Fibroblast of lung (primary cell): ENCODE measurements at places on chromosomes 2 and 18.
A peak's percentile ranks its signal among the peaks of the same experiment; 100 is the strongest.

GRCh38 chr2:104849618-104850141 lies 4.2 kb upstream of the POU3F3 start:
- DNase-seq, result peak; percentile 78

DNA sequence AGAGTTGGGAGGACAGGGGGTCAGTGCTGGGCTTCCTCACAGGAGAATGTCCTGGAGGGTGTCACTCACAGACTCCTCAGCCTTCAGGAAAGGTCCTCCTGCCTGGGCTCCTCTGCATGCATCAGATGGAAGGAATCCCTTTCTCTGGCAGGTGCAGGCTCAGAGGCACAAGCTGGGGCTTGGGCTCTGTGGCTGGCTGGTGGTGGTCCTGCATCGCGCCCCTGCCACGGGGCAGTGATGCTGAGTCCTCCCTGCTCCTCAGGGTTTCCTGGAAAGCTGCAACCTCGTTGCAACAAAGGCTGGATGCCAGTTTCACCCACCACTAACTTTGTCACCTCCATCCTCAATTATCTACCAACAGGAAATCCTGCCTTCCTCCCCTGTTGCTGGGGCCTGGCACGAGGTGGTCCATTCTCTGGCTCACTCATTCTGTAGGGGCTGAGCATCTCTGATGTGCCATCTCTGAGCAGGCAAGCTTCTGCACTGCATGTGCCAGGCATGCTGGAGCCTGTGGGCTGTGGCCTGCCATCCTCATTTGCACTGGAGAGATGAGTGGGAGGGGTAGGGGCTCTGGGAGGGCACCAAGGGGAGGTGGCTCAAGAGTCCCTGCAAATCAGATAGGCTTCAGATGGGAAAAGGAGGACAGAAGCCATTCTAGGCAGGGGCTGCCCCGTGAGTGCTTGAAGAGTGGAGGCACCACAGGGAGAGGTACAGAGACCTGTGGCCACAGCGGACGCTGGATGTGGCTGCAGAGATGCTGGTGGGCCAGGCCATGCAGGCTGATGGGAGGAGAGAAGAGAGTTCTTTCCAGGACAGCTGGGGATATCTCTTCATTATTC lies 272.6 kb upstream of the HS6ST1 start:
- no peak for DNase-seq

GRCh38 chr2:229675569-229675968 lies 38.8 kb downstream of the DNER start:
- no peak for DNase-seq

- DNase-seq, result no peak
Measured at GRCh38 chr2:118942031-118942430, at the start of gene MARCO. MARCO (plus strand) TSS chr2:118942194; CDS start chr2:118942301, 107 bp downstream.

DNA sequence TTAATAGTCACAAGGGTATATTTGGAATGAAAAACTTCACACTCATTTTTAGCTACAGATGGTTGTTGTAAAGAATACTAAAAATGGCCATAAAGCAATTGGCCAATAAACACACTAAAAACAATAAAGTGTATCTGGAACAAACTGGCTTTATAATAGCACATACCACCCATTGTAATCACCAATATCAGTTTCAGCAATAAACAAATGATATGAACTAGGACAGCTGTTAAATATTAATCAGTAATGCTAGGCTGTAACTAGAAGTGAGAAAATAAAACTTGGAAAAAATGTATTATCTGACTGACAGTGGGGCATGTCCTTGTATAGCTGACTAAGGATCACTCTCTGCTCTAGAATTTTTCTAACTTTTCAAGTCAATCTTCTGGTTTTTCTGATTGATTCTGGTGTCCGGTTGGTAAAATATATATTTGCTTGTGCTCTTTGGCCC lies 312.5 kb downstream of the RND3 start:
- peak; percentile 15 for DNase-seq

DNA sequence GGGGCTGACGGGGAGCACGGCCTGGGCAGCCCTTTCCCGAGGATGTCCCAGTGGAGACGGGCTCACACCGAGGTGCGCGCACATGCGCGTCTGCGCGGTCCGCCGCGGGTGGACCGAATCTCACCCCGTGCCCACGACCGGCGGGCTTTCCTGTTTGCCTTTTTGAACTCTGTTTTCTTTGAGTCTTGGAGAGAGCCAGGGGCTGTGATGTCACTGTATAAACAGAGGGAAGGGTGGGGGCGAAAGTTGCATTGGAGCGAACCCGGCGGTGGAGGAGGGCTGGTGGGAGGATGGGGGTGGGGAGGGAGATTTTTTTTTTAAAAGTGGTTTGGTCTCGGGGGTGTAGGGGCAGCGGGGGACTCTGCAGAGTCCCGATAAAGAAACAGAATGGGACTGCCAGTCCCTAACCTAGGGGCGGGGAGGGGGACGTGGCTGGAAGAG lies 141.2 kb upstream of the CTAGE1 start:
- peak; percentile 83 for DNase-seq

- DNase-seq, result peak; percentile 39
Measured at GRCh38 chr2:200089040-200089755, 133.8 kb downstream of the MAIP1 start.

- DNase-seq, result no peak
Measured at GRCh38 chr2:69428981-69429380, 8.3 kb downstream of the NFU1 start.

- no peak for DNase-seq
Measured at GRCh38 chr2:158890296-158890905, 78.0 kb upstream of the TANC1 start.

GRCh38 chr2:109239720-109240119 lies 110.7 kb downstream of the SH3RF3 start:
- DNase-seq, result peak; percentile 59

DNA sequence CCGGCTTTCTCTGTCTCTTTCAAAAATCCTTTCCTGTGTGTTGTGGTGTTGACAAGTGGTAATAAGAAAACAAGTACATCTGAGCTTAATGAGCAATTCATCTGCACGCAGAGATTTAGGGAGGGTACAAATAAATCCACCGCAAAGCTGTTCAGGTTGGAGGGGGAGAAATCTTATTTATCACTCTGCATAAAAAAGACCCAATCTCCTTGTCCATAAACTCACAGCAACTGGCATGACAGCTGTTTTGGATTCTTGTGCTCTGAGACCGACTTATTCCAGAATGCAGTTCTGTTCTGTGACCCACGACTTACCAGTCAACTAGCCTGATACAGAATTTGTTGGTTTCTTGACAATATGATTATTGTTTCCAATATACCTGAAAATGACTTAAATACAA lies 380.1 kb downstream of the SOX11 start:
- DNase-seq, result no peak

- DNase-seq, result peak; percentile 86
Measured at GRCh38 chr2:85255813-85256594, 71.8 kb downstream of the TGOLN2 start.

DNA sequence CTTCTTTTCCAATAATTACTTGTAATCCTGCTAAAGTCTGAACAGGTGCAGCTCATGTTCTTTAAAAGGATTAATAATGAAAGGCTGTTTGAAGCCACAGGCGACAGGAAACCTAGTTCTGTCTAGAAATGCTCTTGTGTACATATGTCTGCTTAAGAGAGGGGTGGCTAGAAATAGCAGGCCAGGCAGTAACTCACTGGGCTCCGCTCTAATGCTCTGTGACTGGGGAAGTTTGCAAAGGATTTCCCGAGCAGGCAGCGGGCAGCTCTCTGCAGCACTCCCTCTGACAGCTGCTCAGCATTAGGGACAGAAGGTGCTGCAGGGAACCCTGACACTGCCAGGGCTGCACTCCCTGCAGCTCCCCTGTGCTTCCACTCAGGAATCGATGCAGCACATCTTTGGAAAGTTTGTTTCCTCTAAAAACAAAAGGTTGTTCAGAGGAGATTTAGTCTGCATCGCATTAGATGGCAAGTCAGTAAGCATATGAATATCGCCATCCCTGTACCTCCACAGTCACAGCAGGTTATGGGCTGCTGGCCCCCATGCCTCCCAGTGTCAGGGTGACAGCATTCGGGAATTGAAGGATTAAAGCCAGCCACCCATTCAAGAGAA lies 33.1 kb upstream of the TTC39C start:
- no peak for DNase-seq

DNA sequence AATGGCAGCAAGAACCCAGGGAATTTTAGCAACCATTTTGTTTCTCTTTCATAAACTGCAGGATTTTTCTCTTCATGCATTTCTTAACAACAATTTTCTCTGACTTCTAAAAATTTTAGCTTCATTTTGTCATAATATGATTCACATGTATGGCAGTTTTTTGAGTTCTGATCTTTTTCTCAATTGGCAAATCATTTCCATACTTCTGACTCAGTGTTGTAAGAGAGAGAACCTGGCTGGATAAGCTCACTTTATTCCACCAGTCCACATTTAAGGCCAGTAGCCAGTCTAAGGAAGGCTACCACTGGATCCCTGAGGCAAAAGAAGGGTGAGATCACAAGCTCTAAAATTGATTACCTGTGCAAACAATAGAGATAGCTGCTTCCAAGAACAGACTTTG lies 42.8 kb upstream of the COL3A1 start:
- no peak for DNase-seq

GRCh38 chr18:38895560-38895959 lies 1330.0 kb upstream of the CELF4 start:
- DNase-seq, result no peak

DNA sequence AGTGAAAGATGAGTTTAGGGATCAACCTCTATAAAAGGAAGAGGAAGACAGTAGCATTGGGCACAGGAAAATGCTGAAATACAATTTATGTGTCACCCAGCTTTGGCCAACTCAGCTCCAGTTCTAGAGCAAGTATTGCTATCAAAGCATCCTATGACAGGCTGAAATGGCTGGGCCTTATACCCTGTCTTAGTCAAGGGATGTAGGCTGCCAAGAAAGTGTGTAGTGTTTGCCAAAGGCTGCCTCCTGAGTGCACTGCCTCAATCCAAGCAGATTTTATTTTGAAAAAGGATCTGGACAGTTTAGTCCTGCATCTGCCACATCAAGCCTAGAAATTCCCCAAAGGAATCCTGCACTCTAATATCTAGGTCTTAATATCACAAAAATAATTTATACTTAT lies 359.9 kb upstream of the ZC3H15 start:
- peak; percentile 8 for DNase-seq

GRCh38 chr18:35030277-35030989 lies 10.8 kb upstream of the MAPRE2 start:
- DNase-seq, result no peak

GRCh38 chr18:74544898-74545297 lies 10.6 kb downstream of the CNDP1 start:
- DNase-seq, result no peak

DNA sequence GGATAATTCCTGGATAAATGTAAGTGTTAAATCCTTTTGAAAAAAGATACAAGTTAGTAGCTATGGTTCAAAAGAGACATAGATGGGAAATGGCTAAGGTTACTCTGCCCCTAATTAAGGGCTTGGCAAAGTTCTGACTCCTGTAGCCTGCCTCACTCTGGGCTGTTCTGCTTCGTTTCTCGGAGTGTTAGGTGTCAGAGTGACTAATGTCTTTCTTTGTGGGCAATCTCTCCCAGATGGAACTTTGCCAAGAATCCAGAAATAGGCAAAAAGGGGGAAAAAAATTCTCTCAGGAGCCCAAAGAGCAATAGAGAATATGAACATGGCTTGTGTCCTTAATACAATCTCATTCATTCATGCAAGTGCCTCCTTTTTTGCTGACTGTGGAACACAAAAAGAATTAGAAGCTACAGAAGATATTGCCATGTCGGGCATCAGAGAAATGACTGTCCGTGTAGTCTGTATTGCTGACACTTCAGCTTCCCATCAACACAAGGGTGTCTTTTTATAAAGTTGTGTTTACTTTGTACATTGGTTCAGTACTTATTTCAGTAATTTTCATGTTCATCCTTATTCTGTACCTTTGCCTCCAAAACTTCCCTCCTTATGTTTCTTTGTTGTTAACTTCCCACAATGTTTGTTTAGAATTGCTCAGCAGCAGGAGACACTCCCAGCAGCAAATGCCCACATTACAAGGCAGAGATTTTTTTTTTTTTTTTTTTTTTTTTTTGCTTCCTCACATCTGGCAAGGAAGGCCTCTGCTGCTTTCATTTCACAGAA lies 134.0 kb downstream of the FTCDNL1 start:
- DNase-seq, result peak; percentile 8

DNA sequence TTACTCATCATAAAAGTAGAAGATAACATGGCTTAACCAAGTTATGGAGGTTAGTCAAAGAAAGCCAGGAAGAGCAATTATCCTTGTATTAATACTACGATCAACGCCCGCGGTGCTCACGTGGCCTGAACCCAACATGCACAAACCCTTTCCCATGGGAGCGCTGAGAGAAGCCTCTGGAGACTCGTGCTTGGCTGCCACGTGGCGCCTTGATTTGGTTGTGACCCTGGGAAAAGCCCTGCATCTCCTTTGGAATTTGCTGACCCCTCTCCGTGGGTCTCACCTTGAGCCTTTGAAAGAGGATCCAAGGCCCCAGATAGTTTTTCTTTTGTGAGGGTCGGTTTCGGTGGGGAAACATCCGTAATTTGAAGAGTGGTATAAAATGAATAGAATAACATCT lies 255.6 kb downstream of the DCDC2C start:
- no peak for DNase-seq

DNA sequence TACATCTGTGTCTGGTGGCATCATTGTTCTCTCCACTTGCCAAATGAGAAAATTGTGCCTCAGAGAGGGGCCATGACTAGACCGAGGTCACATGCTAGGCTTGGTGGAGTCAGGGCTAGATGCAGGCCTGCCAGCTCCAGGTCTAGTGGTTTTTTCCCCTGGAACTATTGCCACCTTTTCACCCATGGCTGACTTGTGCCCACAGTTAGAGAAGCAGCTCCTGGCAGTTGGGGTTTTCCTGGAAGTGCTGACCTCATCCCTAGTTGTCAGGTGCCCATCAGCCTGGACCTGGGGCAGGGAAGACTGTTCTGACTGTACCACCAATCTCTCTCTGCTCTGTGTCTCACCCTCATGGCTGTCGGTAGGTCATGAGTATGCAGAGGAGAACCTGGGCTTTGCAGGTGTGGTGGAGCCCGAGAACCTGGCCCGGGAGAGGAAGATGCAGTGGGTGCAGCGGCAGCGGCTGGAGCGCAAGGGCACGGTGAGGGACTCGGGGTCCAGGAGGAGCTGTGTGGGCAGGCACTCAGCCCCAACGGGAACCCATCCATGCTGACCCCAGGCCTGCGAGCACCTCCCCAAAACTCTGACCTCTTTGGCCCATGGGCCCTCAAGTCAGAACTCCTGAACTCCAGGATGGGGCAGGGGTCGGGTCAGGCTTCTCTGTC lies 12.4 kb upstream of the CATIP start:
- no peak for DNase-seq

DNA sequence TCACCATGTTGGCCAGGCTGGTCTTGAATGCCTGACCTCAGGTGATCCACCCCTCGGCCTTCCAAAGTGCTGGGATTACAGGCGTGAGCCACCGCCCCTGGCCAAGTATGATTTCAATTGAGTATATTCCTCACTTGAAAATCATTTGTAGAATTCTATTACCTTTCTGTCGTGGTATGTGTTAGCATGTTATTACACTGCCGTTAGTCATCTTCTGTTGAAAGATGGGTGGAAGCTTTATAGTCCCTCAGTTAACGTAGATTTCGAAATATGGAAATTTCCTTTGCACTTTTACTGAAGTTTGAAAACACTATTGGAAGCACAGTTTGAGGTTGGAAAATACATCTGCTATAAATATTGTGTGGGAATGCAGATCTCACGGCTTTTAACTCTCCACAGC lies 14.7 kb downstream of the NIFK start:
- peak; percentile 78 for DNase-seq

- no peak for DNase-seq
Measured at GRCh38 chr2:37622450-37623100, 48.9 kb downstream of the CDC42EP3 start.
